ENCODE measurements at places on chromosomes 16 and 17.

- no peak for DNase-seq
Measured at GRCh38 chr16:63776034-63776433, 1345.8 kb downstream of the CDH11 start.

GRCh38 chr17:48726916-48727286 is 1.6 kb downstream of the HOXB13 start:
- DNase-seq = no peak

DNA sequence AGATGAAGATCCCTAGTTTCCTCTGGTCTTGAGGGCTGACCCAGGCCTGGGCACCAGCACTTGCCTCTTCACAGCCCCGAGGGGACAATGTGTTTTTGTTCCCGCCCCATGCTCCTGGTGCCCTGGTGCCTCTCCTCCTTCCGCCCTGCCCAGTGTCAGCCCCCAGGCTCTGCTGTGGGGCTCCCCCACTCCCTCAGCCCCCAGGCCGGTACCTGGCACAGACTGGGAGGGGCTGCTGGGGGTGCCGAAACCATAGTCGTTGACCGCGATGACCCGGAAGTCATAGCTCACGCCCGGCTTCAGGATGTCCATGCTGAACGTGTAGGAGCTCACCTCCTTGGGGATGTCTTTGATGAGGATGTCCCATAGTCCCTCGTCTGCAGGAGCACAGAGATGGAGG is 40.5 kb upstream of the CDC42EP4 start:
- DNase-seq = no peak

DNA sequence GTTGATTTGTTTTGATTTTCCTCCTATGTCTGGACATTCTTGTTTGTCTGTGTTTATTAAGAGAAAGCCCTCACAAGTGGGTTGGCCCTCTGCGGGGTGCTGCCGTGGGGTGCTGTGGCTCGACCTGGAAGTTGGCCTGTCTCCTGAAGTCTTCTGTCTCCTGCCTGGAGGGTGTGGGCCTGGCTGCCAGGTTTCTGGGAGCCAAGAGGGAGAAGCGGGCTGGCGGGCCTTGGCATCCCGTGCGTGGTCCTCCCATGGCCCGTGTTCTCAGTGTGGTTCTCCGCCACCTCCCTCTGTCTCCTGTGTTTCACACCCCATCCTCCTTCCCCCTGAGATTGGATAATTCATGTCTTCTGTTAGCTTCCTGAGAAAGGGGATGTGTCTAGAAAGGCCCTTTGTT is 69.6 kb downstream of the RNF213 start:
- DNase-seq = no peak

DNA sequence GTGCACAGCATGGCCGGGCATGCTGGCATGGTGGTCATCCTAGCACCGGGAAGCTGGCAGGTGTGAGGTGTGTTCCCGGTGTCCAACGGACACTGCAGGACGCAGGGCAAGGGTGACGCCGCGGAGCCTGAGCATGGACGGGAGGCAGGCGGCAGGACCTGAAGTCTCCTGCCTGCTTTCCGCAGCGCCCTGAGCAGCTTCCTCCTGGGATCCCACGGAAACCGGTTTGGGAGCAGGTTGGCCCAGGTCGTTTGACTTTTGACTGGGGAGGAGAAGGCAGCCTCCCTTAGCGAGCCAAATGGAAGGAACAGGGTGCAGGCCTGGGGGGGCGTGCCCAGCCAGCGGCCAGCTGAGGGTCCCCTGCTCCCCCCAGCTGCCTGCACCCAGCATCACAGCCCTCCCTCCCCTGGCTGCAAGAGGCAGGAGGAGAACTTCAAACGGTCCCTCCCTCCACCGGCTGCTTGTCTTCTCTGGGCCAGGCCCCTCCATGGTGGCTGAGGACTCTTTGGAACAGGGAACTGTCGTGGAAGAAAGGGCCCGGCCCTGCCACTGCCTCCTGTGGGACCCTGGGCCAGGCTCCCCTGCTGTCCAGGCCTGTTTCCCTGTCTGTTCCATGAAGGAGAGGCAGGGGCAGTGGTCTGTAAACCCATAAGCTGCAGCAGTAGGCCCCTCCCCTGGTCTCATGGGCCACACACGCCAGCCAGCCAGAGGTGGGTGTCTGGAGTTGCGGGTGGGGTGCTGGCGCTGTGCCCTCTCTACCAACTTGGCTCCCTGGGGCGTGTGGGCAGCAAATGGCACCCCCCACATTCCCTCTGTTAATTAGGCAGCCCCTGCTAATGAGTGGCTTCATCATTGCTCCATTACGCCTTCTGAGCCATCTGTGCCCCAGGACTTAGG is 7.8 kb upstream of the ADGRG1 start:
- DNase-seq = no peak

- no peak for DNase-seq
Measured at GRCh38 chr17:64938925-64939474, 19.7 kb upstream of the LRRC37A3 start.

GRCh38 chr17:52298881-52299280 is 140.4 kb upstream of the CA10 start:
- DNase-seq = no peak

DNA sequence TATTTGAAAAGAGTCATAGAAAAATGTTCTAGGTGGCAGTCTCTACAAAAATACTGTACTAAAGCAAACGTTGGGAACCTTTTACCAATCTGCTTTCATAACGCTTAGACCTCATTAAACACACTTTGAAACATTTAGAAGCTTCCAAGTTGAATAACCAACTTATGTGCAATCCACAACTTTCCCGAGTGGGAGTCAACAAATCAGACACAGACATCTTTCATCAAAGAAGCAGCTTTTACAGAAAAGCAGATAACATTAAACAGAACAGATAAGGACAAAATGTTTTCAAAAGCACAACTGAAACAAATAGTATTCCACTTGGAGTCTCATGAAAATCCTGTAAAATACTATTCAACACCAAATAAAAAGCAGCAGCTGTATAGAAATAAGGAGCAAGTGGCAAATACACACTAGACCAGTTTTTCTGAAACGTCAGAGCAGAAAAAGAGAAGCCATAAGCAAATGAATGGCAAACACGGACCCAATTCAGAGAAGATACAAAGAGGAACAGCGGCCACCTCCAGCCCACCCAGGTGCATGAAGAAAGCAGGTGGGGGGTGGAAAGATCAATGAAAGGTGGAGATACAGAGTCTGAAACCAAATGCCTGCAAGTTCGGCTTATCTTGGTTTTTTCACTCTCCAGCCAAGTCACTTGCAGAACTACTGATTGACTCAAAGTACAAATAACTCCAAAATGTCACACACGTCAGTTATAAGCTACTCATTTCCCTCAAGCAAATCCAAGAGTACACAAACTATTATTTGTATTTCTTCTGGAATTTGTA is 18.4 kb upstream of the FBF1 start:
- DNase-seq = no peak

DNA sequence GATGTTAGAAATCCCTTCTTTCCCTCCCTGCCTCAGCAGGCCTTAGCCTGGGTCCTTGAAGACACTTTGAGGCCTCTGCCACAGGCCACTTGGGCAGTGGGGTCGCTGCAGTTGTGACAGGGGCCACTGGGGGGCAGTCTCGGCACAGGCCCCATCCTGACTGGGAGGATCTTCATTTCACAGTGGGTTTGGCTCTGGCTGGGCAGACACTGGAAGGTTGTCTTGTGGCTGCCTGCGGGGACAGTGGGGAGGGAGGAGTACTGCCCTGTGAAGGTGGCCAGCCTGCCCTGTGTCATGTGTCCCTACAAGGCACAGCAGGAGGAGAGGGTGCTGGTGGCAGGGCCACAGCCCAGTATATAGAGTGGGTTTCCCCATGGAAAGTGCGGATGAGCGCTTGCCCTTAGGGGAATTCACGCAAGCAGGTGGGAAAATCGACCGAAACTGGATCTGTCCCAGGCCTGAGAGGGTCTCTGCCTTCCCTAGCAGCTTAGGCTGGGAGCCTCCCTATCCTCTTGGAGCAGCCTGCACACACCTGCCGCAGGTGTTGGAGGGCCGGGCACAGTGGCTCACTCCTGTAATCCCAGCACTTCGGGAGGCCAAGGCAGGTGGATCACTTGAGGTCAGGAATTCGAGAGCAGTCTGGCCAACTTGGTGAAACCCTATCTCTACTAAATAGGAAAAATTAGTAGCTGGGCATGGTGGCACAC is 28.8 kb downstream of the GINS2 start:
- DNase-seq = peak; percentile 13

GRCh38 chr17:58517378-58517927 is 3.0 kb upstream of the MTMR4 start:
- no peak for DNase-seq

DNA sequence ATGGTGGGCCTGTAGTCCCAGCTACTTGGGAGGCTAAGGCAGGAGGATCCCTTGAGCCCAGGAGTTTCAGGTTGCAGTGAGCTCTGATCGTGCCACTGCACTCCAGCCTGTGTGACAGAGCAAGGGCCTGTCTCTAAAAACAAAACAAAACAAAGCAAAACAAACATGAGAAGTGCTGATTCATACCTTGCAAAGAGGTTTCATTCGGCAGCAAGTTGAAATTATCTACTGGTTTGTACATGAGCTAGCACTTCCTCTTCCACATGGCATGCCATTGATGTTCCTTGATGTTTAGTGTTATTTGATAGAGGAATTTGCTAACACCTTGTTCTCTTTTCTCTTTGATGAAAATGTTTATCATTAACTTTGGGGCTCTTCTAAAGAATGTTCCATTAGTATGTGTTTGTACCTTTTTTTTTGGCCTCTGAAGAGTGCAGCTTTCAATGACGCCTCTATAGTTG is 50.6 kb downstream of the SPECC1 start:
- DNase-seq = no peak

GRCh38 chr16:27223226-27223610 is 19.9 kb downstream of the KDM8 start:
- no peak for DNase-seq

DNA sequence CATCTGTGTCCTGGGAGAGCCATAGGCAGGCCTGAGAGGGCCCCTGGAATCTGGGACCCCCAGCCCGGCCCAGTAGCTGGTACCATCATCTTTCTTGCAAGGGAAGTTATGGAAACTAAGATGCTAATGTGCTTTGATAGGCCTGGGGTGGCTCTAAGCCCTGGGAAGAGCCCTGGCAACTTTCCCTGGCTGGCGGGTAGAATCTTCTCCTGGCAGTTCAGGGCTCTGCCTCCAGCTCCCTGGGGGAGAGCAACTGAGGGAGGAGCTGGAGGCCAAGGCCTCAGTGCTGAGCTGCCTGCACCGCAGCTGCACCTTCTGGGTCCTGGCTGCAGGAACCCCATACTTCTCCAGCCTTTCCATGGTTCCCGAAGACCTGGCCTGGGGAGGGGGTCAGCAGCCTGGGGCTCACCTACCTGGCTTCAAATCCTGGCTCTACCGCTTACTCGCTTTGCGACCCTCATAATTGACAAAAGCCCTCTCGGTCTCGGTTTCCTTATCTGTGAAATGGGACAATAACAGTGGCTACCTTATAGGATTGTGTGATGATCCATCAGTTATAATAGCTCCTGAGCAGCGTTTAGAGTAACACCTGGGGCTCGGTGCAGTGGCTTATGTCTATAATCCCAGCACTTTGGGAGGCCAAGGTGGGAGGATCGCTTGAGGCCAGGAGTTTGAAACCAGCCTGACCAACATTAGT is 333.7 kb downstream of the SEC14L1 start:
- DNase-seq = no peak

- peak; percentile 96 for DNase-seq
Measured at GRCh38 chr16:84718-85406, 6.8 kb downstream of the MPG start.

- DNase-seq = no peak
Measured at GRCh38 chr16:30184891-30185682, 1.7 kb downstream of the CORO1A start.

DNA sequence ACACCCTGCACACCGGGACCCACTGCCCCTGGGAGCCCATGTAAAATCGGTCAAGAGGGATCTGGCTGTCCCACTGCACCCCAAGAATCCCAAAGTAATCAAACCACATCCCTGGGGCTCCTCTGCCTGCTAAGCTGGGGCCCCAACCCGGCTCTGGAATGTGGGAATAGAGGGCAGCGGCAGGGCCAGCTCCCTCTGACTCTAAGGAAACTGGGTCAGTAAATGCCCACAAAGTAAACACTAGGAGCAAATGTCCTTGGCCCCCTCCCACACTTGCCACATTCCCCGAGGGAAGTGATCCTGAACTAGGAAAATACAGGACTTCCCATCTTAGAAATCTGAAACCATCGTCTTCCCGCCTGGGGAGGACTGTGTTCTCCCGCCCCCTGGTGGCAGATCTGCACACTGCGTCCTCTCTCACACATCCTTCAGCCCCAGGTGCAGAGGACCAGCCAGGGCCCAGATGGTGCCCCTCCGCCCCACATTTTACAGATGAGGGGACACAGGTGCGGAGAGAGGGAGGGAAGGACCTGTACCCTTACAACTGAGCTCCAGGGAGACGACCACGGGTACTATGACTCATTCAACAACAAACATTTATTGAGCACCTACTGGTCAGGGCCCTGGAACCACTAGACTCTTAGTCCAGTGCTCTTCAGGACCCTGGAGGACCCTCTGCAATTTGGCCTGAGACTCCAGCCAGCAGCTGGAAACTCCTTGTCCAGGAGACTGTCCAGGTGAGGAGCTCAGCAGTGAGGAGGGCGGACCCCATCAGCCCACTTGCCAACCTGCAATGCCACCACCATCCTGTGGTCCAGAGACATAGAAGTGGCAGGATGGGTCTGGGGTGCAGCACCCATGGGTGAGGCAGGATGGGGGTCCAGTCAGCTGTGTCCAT is 10.1 kb downstream of the P3H4 start:
- peak; percentile 49 for DNase-seq

- no peak for DNase-seq
Measured at GRCh38 chr16:54033747-54034146, 252.8 kb downstream of the IRX3 start.

GRCh38 chr16:12010388-12011251 is 34.1 kb downstream of the SNX29 start:
- DNase-seq = no peak

DNA sequence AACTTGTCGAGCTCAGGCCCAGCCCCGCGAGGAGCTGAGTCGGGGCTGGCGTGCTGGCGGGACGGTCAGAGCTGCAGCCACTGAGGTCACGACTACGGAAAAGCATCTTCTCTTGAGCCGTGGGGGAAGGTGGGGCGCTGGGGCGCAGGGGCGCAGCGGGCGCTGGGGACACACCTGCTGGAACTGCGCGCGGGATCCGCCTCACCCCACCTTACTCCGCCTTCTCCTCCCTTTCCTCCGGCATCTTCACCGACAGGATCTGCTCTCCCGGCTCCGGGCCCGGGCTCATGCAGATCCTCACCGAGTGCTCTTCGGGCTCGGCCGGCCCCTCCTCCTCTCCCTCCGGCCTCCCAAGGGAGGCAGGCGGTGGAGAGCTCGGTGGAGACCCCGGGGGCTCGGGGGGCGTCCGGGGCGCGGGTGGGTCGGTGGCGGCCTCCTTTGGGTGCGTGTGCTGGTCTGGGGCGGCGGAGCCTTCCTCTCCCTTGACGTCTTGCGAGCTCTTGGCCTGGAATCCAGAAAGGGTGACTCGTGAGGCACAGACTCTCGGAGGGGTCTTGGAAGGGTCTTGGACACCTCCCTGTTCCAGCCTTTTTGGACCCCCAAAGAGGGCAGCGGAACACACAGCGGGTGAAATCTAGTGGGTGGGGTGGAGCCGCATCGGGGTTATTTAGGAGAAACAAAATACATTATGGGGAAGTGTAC is 81.8 kb upstream of the KIFC3 start:
- DNase-seq = no peak

- DNase-seq = no peak
Measured at GRCh38 chr16:85029408-85029784, 1.8 kb downstream of the KIAA0513 start.

Data from bone marrow (tissue), 2 donors.